ENCODE measurements at places on chromosomes 1 and 21. TPM values are rescaled to one million over a fixed set of nuclear protein-coding genes. Genes with fewer than 3 reads are reported as not detected.

HTR6 gene
- total RNA-seq = not detected

KCNN3 gene
- 0.34 TPM for total RNA-seq

CD53 gene
- not detected for total RNA-seq

UBE2J2 gene
- 125 TPM for total RNA-seq

TRIM17 gene
- total RNA-seq = not detected

DNA sequence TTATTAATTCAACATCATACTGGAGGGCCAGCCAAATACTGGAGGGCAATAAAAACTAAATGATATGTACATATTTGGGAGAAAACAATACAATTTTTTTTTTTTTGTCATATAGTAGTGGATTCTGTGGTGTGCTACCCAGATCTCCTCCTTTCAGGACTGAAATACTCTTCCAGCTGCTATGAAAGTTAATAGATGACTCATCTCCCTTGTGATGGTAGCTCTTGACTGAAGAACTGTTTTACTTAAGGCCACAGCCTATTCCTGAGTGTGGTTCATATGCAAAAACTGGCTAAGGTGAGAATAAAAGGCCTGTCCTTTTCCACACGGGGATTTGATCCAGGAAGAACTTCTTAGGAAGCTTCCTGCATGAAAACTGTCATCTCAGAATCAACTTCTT is 307.9 kb downstream of the HLX start:
- peak; percentile 30 for DNase-seq

DNA sequence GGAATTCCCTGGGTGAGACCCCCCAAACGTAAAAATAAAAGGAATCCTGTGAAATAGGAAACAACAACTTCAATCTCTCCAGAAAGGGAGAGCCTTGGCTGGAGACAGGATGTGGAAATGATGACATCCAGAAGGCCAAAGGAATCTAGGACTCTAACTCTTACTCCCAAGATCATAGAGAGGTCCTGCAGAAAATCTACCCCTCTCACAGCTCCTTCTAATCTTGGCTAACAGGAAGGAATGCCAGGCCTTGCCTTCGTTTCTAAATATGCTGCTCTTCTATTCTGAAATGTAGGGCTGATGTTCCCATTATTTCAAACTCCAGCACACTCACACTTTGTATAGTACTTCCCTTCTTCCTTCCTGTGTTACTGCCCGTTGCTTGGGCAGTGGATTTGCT is 40.7 kb downstream of the ARHGEF11 start:
- DNase-seq = peak; percentile 21

- DNase-seq = peak; percentile 88
Measured at GRCh38 chr1:54408147-54409066, 2.2 kb upstream of the SSBP3 start.

GRCh38 chr1:56397409-56397808 is 182.0 kb downstream of the PLPP3 start:
- DNase-seq = no peak

DNA sequence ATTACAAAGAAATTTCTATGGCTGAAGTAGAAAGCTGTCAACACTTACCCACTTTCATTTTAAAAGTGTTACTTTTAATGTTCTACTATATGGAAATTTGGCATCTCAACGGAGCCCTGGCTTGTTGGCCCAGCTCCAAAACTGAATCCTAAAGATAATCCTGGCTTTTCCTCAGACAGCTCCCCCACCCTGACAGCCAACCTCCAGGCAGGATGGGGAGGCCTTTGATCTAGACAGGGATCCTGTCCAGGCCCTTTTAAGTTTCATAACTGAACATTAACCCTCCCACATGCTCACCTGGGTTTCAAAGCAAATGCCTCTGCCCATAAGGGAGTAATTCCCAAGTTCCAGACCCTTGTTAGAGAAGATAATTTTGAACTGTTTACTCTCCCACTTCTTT is 99.3 kb upstream of the RALGPS2 start:
- DNase-seq = no peak

GRCh38 chr1:108075055-108075454 is 110.1 kb upstream of the VAV3 start:
- no peak for DNase-seq

DNA sequence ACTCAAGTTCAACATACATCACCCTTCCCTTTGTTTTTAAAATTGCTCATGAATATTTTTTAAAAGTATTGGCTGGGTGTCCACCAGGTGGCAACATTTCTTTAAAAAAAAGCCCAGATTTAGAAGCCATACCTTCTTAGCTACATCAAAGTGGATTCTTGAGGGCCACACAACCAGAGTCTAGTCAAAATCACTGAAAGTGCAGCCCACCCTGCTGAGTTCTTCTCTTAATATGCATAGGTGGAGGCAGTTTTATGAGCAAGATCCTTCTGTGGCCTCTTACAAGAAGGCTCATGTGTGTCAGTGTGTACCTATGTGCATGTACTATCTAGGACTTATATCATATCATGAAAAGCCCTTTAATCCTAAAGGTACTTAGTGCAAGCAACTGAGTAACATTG is 16.9 kb upstream of the GNG12 start:
- DNase-seq = peak; percentile 81

DNA sequence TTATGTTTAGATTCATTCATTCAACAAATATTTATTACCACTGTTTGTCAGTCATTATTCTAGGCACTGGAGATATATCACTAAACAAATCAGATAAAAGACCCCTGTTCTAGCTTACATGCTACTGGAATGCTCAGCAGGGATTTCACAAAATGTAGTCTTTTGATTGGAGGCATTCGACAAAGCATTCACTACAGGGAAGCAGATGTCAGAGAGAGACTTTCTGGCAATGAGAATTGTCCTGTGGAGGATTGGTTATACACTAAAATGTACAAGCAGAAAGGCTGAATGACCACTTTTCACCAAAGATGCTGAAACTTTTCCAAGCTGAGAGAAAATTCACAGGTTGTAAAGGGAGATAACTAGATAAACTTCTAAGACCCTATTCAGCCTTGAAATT is 57.7 kb downstream of the SCMH1 start:
- no peak for DNase-seq

DNA sequence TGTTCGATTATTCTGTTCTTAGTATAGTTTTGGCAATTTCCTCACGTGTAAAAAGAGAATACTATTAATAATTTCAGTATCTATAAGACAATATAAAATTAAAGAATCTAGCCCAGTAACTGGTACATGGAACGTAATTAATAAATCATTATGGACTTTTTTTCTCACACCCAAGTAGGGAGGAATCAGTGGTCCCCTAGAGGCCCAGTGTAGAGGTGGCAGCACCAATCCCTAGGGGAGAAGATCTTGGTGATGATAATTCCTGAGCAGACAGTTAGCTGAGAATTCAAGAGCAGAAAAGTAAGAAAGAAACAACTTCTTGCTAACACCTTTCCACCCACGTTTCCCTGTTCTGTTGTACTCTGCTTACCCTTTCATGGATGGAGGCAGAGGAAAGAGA is 19.7 kb upstream of the SELE start:
- no peak for DNase-seq

Data from HT1080 (cell line).